ENCODE measurements at places on chromosomes 2 and 18. TPM values are rescaled to one million over a fixed set of nuclear protein-coding genes. Genes with fewer than 3 reads are reported as not detected.

DNA sequence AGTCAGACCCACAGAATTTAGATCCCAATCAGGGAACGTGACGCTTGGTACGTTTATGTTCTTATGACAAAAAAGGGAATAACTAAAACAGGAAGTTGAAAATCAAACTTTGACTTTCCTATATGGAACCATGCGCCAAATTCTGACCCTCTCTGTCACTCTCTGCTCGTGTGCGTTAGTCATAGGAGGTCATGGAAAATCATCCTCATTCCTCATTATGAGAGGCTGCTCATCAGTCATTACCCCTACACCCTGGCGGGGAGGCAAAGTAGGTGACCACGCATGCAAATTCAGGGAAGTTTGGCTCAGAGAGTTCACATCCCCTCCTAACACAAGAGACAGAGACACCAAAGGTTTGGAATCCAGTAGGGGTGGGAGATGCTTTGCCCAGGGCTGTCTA, 15.5 kb downstream of the IL1F10 start:
- no peaks in the 10 kb centered on the region for H3K27me3 ChIP-seq
- H3K4me3 ChIP-seq = no peak overlapping the region
- no peak overlapping the region for H3K27ac ChIP-seq
- H3K36me3 ChIP-seq = no peaks in the 10 kb centered on the region
- no peak for DNase-seq

- no peaks in the 10 kb centered on the region for H3K36me3 ChIP-seq
- peak; percentile 12 for DNase-seq
- no peak overlapping the region for H3K4me3 ChIP-seq
- H3K4me1 ChIP-seq = peaks cover 50% of the 10 kb centered on the region
- H3K27me3 ChIP-seq = no peaks in the 10 kb centered on the region
- H3K27ac ChIP-seq = no peak overlapping the region
These were observed 124.5 kb downstream of the SMAD7 start for GRCh38 chr18:48826271-48826670.

DNA sequence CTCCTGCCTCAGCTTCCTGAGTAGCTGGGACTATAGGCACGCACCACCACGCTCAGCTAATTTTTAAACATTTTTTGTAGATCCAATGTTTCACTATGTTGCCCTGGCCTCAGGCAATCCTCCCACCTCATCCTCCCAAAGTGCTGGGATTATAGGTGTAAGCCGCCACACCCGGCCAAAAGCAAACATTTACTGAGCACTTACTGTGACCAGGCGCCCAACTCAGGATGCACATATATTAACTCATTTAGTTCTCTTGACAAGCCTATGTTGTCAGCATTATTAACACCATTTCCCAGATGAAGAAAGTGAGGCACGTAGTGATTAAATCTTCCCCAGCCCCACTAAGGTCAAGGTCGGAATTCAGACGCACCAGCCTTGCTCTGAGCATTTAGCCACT, 41.1 kb downstream of the TMEM37 start:
- H3K4me3 ChIP-seq = no peak overlapping the region
- H3K4me1 ChIP-seq = peaks cover 28% of the 10 kb centered on the region
- no peaks in the 10 kb centered on the region for H3K27me3 ChIP-seq
- DNase-seq = no peak
- H3K36me3 ChIP-seq = no peaks in the 10 kb centered on the region

DNA sequence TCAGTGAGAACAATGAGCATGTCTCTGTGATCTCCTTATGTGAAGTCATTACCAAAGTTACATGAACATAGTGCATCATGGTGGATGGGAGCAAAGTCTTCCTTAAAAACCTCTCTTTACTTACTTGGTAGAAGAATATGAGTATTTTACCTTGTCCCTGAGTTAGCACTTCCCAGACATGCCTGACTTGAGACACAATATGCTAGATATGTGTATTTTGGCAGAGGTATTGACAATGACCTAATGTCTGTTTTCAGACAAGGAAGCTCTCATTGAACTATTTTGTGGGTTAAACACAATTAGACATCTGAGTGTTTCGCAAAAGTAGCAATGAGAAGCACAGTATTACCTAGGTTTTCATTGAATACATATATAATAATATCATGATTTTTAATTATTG, 99.1 kb upstream of the MC4R start:
- H3K4me3 ChIP-seq = no peak overlapping the region
- H3K36me3 ChIP-seq = no peaks in the 10 kb centered on the region
- H3K4me1 ChIP-seq = no peaks in the 10 kb centered on the region
- DNase-seq = no peak
- no peak overlapping the region for H3K27ac ChIP-seq

DNA sequence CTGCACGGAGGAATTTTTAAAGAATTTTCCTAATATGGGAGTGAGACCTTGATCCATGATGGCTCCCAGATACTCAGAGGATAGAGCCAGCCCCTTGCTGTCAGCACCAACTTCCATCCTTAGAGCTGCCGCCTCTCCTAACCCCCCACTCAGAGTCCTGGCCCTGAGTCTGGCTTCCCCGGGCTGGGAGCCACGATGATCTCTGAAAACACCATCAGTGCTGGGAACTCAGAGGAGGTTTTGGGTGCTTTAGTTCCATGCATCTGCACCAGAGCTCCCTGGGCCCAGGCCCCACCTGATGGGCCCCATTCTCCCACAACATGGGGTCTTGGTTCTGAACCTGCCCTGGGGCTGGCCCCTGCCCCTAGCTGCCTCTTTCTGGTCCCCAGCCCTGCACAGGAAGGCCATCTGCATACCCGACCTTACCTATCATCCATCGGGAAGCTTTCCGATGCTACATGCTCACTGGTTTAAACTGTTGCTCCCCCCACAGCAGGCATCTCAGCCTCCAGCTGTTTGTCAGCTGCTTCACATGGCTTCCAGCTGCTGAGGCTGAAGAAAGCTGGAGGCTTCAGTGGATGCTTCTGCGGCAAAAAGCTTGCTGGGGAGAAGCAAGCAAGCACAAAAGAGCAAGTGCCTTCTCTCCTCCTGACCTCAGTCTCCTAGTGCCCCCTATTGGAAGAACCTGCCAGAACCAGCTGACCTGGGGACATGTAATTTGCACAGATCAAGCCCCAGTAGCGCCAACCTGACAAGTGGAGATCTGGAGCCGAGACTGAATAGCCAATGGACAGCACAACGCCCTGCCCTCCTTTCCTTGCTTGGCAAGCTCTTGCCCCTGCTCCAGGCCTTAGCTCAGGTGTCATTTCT, 24.2 kb upstream of the RHOB start:
- DNase-seq = no peak
- no peaks in the 10 kb centered on the region for H3K27me3 ChIP-seq
- no peaks in the 10 kb centered on the region for H3K36me3 ChIP-seq
- H3K27ac ChIP-seq = peak overlapping the region; percentile 85

DNA sequence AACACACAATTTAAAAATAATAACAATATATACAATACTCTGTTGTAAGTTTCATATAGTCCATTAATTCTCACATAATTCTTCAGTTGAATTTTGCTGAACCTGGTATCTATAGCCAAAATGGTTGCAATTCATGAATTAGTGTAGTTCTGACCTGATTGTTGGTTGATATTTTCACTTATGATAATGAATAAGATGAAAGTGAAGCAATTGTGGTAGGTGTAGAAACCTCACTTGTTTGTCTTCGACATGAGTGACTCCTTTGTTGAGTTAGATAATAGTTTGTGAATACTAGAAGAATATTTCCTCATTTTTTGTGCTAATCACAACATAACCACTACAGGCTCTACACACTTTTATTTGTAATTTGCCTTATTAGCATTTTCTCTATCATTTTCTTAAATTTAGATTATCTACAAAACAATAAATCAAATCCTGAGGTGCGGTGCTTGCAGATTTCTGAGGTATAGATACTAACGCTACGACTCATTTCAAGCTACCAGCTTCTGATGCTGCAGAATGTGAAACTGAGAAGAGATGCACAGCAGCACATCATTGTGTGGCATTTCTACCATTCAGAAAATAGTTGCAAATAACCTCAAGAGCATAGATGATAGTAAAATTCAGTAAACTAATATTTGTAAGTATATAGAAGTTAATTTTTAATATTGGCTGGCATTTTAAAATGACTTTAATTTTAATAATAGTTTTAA, 117.9 kb downstream of the KCNH7 start:
- H3K4me3 ChIP-seq = no peak overlapping the region
- H3K27me3 ChIP-seq = no peaks in the 10 kb centered on the region
- no peak overlapping the region for H3K27ac ChIP-seq
- H3K4me1 ChIP-seq = no peaks in the 10 kb centered on the region
- no peak for DNase-seq

GRCh38 chr2:11930211-11930761, 183.9 kb downstream of the LPIN1 start:
- H3K27ac ChIP-seq = peak overlapping the region; percentile 15
- peaks cover 18% of the 10 kb centered on the region for H3K4me1 ChIP-seq
- no peaks in the 10 kb centered on the region for H3K36me3 ChIP-seq
- no peaks in the 10 kb centered on the region for H3K27me3 ChIP-seq
- DNase-seq = peak; percentile 86
- no peak overlapping the region for H3K4me3 ChIP-seq

DNA sequence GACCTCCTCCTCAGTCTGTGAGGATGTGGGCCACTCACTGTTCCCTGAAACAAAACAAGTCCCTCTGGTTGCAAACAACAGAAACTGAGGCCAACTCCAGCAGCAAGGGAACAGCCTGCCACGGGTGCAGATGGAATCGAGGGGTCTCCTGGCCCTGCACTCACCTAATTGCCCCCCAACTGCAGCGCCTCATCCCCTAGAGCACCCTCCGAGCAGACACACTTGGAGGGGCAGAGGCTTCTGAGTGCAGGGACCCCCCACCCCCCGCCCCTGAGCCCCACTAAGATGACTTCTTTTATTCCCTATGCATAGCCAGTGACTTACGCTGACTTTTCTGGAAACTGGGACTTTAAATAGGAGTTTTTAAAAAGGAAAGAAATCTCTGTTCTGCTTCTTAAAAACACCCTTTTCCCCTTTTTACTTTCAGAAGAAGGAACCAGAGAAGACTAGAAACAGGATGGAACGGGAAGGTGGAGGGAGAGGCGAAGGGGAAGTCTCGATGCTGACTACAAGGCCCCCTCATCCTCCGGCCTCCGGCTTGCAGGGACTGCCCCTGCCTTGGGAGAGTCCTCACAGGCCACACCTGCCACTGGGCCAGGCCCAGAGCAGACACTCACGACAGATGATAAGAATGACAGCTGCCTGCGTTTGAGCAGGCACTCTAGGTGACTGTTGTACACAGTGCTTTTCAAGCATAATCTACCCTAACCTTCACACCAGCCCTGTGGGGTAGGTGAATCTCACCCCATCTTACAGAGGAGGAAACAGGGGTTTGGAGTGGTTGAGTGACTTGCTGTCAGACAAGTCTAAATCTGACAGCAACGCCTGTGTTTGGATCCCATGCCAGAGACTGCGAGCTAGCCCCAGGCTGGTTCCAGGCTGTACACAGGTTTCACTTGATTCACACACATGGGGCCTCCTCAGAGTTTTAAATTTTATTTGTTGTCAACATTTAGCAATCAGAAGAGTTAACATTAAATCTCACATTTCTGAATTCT, 28.2 kb upstream of the BIN1 start:
- DNase-seq = no peak
- H3K27ac ChIP-seq = no peak overlapping the region
- no peak overlapping the region for H3K4me3 ChIP-seq
- no peaks in the 10 kb centered on the region for H3K36me3 ChIP-seq

The LOXHD1 gene
- total RNA-seq = 2.9 TPM

The NCKAP1 gene
- 96.8 TPM for total RNA-seq

The ANAPC1 gene
- total RNA-seq = 32.2 TPM

The DBI gene
- 172 TPM for total RNA-seq

The MLPH gene
- total RNA-seq = 394 TPM

The AGXT gene
- total RNA-seq = not detected

The ATP8B1 gene
- 27.2 TPM for total RNA-seq

The SERPINB12 gene
- total RNA-seq = not detected
